CD14-positive monocyte (primary cell): ENCODE measurements at places on chromosomes 5 and 9. TPM values are rescaled to one million over a fixed set of nuclear protein-coding genes. Genes with fewer than 3 reads are reported as not detected.

DNA sequence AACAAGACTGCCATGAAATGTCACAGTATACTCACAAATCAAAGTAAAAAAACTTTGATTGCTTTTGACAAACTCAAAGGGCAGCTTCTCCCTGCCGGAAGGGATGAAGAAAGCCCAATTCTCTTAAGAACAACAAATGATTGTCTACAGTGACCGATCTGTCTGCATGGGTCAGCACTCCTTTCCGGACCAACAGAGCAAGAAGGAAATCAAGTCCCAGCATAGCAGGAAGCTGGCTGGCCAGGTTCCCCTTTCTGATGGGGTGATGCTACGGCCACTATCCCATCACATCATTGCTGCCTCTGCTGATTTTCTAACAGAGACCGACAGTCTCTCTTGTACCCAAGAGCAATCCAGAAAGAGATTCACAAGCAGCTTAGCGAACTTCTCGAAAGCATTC is 692 bp downstream of the C1QTNF3 start:
- peak; percentile 41 for DNase-seq

DNA sequence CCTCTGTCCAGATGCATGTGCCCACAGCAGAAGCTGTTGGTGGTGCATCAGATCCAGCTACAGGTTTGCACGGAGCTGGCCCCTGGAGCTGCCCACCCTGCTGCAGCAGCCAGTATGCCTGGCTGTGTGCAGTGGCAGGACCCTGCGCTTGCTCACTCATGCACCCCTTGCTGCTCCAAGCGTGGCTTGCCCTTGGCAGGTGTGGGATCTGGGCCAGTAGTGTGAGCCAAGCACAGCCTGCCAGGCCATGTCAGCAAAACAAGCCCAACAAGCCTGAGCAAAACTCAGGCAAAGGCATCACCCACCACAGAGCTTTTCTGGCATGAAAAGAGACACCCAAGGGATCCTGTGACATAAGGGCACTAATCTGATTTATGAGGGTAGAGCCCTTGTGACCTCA is 18.3 kb upstream of the ECPAS start:
- no peak for DNase-seq

DNA sequence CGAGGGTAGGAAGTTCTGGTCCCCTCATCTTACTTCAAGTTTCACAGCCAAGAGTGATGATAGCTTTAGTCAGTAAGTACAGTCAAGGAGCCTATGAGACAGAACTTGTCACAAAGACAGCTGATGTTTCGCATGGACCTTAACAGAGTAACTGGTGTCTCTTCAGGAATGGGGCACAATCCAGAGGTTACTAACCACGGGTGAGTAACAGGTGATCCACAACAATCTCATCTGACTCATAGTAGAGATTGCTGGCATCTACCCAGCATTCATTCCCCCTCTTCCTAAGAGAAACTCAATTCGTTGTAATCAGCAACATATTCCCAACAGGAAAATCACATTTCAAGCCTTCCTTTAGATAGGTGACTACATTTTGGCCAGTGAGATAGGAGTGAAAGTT is 126.7 kb downstream of the SNX18 start:
- no peak for DNase-seq

DNA sequence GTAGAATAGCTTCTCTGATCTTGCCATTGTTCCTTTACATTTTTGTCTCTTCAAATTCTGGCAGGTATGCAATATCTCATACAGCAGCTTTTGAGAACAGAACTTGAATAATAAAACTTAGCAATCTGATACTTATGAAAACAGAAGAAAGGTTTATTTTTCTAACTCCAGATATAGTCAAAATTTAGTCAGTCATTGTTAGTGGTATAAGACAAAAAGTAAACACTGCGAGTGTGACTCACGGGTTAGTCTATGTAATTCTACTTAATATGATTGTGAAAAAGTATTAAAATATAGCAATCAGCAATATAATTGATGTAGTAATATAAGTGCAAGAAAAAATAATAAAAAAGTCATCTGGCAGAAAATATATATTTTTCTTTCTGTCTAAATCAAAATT is 910.4 kb downstream of the DNAH5 start:
- no peak for DNase-seq

IL13 gene
- not detected for polyA plus RNA-seq

GRCh38 chr5:164370841-164371240 is 865.4 kb downstream of the MAT2B start:
- DNase-seq: no peak

CDC37L1 gene
- 2.5 and 2.8 TPM in 2 replicates for polyA plus RNA-seq

DNA sequence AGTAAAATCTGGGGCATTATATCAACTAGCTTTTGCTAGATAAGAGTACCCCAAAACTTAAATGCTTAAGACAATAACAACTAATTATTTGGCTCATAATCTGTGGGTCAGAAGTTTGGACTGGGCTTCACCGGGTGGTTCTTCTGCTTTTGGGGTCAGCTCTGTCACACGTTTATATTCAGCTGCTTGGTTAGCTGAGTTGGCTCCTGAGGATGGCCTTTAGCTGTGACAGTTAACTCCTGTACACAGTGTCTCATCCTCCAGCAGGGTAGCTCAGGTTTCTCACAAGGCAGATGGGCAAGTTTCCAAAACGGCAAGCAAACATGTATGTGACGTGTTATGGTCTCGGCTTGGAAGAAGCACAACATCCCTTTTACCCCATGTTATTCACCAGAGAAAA is 488.2 kb downstream of the TLE4 start:
- no peak for DNase-seq

CDH12 gene
- polyA plus RNA-seq: not detected

- DNase-seq: no peak
Measured at GRCh38 chr5:100828898-100829356, 74.2 kb downstream of the ST8SIA4 start.

DNA sequence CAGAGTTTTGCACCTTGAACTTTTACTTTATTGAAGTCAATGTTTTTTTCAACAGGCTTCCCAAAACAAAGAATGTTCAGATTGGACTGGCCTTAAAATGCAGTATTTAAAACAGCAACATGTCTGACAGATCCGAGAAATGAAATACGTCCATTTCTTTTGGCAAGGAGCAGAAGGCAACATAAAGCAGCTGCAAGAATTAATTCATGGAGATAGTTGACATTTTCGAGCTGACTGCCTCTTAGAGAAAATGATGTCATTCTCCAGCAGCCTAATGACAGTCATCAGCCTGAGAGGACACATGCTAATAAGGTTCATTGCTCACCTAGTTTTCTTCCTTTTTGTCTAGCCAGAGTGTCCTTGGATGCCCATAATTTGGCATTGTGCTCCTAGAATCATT is 232.2 kb upstream of the SEMA6A start:
- no peak for DNase-seq

GRCh38 chr5:161513942-161514341 is 32.6 kb downstream of the GABRB2 start:
- DNase-seq: no peak

- peak; percentile 14 for DNase-seq
Measured at GRCh38 chr5:180889381-180889780, 9.6 kb upstream of the BTNL8 start.

LRRTM2 gene
- 0.02 TPM for polyA plus RNA-seq
